CD4-positive, alpha-beta T cell treated with Interferon gamma for 1 hour (primary cell): ENCODE measurements at places on chromosomes 12 and 14.
A peak's percentile ranks its signal among the peaks of the same experiment; 100 is the strongest.

DNA sequence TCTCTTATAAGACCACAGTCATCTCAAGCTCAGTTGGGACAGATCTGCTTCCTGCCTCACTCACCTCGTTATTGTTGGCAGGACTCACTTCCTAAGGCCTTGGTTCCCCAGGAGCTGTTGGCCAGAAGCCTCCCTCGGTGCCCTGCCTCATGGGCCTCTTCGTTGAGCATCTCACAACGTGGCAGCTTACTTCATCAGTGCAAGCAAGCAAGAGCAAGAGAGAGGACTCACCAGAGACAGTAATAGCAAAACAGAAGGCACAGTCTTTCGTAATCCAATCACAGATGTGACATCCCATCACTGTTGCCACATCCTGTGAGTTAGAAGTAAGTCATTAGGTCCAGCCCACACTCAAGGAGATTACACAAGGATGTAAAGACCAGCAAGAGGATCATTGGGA is 5.1 kb upstream of the NUMB start:
- DNase-seq = peak; percentile 70

GRCh38 chr12:53336181-53336681 is at the start of gene SP7:
SP7 (minus strand) TSS chr12:53336354; CDS start chr12:53335646, 708 bp downstream.
- peak; percentile 13 for DNase-seq

- DNase-seq = no peak
Measured at GRCh38 chr14:74517731-74518130, 24.2 kb downstream of the ISCA2 start.

- no peak for DNase-seq
Measured at GRCh38 chr12:55717011-55718007, 1.5 kb downstream of the BLOC1S1 start.

DNA sequence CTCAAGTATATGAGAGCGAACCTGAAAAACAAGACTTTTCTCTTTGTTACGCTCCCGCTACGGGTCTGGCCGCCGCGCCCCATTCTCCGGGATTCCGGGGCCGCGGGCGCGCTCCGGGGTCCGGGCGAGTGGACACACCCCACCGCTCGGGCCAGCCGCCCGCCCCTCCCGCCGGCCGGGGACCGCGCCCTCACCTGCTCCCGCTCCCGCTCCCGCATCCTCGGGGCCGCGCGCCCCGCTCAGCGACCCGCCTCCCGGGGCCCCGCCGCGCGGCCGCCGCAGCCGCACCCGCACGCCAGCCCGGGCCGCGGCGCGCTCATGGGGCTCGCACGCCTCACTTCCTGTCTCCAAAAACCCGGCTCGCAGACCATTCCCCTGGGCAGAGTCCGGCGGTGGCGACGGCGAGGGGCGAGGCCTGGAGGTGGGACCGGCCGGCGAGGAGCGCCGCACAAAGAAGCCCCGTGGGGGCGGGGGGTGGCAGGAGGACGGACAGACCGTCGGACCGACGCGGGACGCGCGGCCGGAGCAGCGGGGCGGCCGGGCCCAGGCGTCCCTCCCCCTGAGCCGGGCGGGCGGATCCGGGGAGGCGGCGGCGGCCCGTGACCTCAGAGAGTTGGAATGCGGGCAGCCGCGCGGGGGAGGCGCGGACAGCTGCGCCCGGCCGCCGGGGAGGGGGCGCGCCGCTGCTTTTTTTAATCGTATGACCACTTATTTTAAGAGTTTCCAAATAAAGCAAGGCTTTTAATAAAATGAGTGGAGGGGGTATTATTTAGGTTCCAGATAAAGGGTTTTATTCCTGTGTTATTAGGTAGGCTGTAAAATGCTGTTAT is at the start of gene PTPN21:
TSS of gene PTPN21 (minus strand) at position 551 of the 830 bp plus-strand sequence. CDS start 4,590 bp downstream, outside the sequence.
- no peak for DNase-seq

DNA sequence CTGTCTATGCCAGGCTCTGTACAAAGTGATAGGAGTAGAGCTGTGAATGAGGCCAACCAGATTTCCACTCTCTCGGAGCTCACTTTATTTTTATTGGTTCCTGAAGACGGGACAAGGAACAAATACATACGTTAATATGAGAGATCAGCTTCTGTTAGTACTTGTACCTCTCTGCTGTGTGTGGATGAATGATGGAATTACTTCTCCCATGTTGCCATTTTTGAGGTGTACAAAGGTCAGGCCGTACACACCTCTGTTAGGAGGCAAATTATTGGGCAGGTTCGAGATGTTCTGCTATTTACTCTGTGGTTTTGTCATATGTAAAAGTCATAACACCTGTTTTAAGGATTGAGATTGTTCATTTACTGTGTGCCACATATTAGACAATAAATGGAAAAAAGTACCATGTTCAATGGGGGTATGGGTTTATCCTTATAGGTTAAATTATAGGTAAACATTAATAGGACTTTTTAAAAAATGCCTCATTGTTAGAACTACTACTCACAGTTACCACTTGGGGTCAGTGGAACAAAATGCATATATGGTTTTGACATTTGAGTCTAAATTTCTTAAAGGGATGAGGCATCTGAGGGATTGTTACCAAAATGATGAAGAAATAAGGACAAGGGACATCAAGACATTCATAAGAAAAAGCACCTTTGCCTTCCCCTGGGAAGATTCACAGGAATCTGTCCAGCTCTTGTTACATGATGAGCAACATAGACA is 26.9 kb downstream of the WBP11 start:
- no peak for DNase-seq

GRCh38 chr14:53017837-53018236 is 67.0 kb upstream of the FERMT2 start:
- no peak for DNase-seq

DNA sequence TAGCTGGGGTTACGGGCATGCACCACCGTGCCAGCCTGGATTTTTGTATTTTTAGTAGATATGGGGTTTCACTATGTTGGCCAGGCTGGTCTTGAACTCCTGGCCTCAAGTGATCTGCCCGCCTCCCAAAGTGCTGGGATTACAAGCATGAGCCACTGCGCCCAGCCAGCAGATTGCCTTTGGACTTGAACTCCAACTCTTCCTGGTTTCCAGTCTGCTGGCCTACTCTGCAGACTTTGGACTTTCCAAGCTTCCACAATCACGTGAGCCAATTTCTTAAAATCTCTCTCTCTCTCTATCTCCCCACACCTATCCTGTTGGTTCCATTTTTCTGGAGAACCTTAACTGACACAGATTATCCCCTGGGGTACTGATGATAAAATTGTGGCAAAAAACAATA is 55.0 kb downstream of the EMP1 start:
- no peak for DNase-seq

- no peak for DNase-seq
Measured at GRCh38 chr14:69153873-69154270, 953 bp upstream of the DCAF5 start.

DNA sequence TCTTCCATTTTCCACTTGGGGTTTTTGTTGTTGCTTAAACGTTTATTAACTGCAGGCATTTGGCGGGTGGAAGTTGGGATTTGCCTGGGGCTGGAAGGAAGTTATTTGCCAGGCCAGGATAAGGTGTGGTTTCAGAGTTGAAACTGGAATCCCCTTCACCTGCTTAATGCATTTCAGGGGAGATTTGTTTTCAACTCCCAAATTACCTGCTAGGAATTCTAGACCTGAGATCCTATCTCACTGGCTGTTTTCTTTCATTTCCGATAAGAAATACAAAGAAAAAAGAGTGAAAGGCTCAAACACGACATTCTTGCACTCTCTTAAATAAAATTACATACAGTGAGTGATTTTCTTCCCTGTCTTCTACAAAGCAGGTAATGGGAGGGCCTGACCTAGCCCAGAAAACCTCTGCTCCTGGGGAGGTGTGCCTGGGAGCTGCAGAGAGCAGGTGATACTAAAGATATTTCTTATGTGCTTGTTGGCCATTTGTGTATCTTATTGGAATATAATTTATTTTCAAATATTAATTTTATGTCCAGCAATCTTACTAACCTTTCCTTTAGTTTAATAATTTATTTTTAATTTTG is 278.2 kb downstream of the ZFP36L1 start:
- no peak for DNase-seq

- no peak for DNase-seq
Measured at GRCh38 chr14:45253754-45254310, 830 bp upstream of the MIS18BP1 start.

- DNase-seq = peak; percentile 55
Measured at GRCh38 chr14:22598099-22598895, at the start of gene ABHD4. ABHD4 (plus strand) TSS chr14:22598300; CDS start chr14:22598307, 7 bp downstream.

DNA sequence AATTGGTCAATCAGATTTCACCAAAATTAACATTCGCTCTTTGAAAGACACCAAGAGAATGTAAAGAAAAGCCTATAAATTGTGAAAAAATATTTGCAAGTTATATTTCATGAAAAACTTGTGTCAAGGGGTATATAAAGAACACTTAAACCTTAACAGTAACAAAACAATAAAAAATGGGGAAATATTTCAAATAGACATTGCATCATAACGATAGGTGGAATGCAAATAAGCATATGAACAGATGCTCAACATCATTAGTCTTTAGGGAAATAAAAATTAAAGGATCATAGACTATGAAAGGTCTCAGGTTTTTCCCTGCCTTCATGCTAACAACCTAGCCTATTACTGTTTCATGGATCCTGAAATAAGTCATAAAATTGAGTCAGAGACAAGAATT is 64.3 kb downstream of the COCH start:
- no peak for DNase-seq

DNA sequence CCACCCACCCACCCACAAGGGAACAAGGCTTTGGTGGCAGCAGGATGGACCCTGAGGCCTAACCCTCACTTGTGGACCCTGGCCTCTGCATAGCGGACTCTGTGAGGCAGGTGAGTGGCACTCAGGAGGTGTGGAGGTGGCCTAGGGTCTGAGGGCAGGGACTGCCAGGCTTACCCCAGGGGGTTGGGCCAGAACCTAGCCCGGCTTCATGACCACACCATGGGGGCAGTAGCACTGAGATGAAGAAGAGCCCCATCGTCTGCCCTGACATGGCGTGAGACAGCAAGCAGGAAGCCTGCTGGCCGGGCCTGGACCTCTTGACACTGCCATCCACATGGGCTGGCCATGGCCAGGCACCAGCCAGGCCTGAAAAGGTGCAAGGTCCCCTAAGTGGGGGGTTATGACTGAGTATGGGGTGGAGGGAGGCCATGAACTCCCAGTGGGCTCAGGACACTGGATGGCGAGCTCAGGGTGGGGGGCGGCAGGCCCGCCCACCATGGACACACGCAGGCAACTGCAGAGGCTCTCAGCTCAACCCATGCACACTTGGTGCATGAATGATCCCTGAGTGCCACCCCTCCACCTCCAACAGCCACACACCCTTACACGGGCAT is 29.3 kb downstream of the JAG2 start:
- DNase-seq = no peak

GRCh38 chr12:89306827-89307473 is 45.4 kb downstream of the DUSP6 start:
- no peak for DNase-seq

DNA sequence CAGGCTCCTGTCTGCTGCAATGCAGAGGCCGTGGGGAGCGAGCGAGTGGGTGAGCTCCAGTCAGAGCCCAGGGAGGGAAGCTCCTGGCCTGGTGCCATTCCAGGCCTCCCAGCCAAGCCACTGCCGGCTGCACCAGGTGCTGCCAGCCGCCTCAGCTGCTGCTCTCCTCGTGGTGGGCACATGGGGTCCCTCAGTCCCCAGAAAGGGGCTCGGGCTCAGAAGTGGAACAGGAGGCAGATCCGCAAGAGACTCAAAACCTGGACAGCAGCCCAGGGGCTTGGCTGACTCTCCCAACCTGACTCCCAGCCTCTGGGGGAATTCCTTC is 2.4 kb downstream of the ABCB9 start:
- DNase-seq = no peak

DNA sequence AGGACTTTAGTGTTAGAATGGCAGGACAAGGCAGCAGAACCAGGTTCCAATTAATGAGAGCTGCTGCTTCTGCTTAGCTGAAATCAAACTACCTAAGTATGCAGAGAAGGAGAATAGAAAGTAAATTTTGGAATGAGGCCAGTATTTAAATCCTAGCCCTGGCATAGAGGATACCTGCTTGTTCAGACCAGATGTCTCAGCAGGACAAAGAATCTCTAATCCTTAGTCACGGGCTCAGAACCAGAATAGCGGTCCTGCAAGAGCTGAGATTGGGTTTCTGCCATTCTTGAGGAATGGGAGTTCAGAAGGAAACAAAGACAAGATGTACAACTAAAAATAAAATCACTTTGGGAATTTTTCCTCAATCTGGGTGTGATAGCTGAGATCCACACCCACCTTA is 550.8 kb upstream of the TMEM132C start:
- no peak for DNase-seq
